ENCODE measurements at places on chromosomes 7 and 10.

- DNase-seq = no peak
Measured at GRCh38 chr10:62047960-62048383, 146.5 kb downstream of the ARID5B start.

GRCh38 chr7:20326342-20326741 lies 4.4 kb upstream of the ITGB8 start:
- no peak for DNase-seq

- DNase-seq = no peak
Measured at GRCh38 chr10:75099952-75100763, 11.3 kb upstream of the SAMD8 start.

- DNase-seq = no peak
Measured at GRCh38 chr10:73413108-73413527, 740 bp downstream of the ANXA7 start.

Data from AG09309 (cell line).